Keratinocyte (primary cell): ENCODE measurements at places on chromosomes 13 and 19. TPM values are rescaled to one million over a fixed set of nuclear protein-coding genes. Genes with fewer than 3 reads are reported as not detected.

CD37 gene
- polyA plus RNA-seq: not detected in 3 replicates

GRCh38 chr13:30915691-30916541 lies 9.8 kb downstream of the MEDAG start:
- DNase-seq: no peak

MEX3D gene
- polyA plus RNA-seq: 3.9 to 6.3 TPM (median 5.9 TPM) in 3 replicates

DNA sequence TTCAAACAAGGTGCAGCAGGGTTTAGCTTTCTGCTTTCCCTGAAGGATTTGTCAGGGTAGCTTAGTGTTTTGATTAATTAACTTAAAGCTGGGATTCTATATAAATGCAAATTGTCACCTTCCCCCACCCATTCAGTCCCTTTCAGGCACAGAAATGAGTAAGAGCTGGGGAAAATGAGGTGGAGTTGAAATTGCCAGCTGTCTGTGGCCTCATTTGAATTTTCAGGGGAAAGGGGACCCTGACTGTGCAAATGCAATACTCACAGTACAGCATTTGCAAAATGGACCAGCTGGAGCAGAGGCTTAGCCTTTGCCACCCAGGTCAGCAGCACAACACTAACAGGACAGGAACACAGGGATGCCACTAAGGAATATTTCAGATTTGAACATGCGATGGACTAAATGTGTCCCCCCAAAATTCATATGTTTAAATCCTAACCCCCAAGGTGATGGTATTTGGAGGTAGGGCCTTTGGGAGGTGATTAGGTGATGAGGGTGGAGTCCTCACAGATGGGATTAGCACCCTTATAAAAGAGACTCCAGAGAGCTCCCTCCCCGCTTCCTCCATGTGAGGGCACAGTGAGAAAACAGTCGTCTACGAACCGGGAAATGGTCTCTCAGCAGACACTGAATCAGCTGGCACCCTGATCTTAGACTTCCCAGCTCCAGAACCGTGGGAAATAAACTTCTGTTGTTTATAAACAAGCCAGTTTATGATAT lies 59.5 kb upstream of the CYSLTR2 start:
- no peak for DNase-seq

DNA sequence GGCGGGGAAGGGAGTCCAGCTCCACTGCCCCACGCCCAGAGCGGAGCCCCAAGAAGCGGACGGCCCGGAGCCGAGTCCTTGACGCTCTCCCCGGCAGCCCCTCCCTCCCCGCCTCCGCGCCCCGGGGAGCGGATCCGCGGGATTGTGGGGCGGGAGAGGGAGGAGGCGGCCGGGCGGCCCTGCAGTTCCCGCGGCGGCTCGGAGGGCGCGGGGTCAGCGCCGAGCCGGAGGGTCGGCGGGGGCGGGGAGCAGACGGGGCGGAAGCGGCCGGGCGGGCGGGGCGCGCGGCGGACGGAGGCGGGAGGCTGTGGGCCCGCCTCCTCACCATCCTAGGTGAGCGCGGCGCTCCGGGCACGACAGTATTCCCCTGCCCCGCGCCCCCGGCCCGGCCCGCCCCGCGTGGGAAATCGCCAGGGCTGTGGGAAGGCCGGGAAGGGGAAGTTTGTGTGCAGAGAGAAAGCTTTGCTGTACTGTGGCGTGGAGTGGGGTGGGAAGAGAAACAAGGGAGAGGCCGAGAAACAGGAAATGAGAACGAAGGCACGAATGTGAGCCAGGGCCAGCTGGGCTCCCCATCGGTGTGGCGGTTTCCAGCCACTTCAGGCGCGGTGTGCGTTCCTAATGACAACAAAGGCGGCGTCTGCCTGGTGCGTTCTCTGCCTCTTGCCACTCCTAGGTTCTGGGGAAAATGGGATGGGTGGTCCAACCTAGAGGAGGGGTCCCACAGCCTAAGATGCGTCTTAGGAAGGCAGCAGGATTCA lies 1.3 kb upstream of the KLF12 start:
- no peak for DNase-seq

NLRP11 gene
- polyA plus RNA-seq: 0.01 TPM in 1 of 3 replicates, not detected in the others

DNA sequence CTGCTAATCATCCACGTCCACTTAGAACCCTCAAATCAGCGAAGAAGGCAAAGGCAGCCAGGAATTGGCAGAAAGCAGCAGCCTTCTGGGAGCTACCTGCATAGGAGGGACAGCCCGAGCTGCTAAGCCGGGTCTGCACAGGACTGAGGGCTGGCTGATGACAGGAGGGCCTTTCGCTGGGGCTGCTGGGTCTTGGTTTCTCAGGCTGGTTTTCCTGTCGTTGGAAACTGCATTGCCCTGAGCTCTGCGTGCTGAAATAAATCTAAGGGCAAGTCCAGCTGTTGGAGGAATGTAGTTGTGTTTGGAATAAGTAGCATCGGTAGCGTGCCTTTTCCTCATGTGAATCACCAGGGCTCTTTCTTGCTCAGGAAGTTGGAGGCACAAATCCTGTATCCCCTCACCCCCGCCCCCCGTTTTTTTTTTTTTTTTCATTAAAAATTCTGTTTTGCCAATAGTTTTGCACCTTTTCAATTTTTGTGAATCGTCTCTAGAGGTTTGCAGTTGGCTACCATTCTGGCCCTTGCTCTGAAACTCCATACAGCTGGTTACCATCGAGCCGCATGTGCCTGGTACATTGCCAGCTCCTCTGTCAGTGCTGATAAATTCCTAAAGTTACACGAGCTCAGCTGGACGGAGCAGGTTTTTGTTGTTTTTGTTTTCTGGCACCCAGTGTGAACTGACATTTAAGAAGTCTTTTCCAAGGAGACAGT lies 193.9 kb upstream of the RNF113B start:
- DNase-seq: no peak

GRCh38 chr13:40376296-40376849 lies 290.1 kb downstream of the FOXO1 start:
- DNase-seq: no peak

PARP4 gene
- polyA plus RNA-seq: 28.3 to 58.4 TPM (median 44.0 TPM) in 3 replicates

DNA sequence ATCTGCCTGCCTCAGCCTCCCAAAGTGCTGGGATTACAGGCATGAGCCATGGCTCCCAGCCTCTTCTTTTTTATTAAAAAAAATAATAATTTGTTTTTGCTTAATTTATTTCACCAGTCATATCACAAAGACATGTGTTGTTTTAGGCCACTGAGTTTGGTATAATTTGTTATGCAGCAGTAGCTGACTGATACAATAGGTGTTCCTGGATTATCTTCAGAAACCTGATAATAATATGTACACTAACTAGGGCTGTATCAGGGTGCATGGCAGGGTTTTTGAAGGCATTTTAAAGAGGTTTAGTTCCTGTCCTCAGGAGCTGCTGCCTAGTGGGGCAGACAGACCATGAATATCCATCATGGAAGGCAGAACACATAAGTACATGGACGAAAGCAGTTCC lies 9.5 kb upstream of the CSNK1G2 start:
- no peak for DNase-seq

SPPL2B gene
- 9.3 to 20.9 TPM (median 13.5 TPM) in 3 replicates for polyA plus RNA-seq

SIGLEC14 gene
- polyA plus RNA-seq: not detected in 3 replicates

- no peak for DNase-seq
These were observed 82.9 kb downstream of the SLITRK5 start for GRCh38 chr13:87754097-87754496.

EDDM13 gene
- polyA plus RNA-seq: 3.0 to 7.4 TPM (median 6.1 TPM) in 3 replicates

CYP4F3 gene
- polyA plus RNA-seq: 0.32 to 1.1 TPM (median 0.76 TPM) in 3 replicates

DNA sequence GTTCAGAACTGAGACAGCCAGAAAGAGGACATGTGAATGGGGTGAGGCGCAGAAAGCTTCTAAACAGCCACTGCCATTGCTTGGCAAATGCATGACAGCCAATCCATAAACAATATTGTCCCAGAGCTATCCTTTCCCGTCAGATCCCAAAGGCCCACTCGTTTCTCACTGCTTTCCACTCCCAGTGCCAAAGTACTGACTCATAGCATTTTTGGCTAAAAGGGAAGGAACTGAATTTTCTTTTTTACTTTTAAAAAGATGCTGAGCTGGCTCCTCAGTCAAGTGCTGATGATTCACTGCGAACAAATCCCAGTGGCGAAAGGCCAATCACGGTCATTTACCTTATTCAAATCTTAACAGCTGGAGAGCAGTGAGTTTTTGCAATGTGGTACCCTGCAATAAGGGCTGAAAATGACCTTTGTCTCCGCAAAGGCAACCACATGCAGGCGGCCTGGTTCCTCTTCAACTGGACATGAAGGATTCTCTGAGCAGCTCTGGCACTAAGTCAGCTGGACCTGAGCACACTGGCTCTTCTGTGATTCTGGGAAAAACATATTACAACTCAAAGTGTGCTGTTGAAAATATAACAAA lies 151.7 kb downstream of the DCLK1 start:
- DNase-seq: no peak

DNA sequence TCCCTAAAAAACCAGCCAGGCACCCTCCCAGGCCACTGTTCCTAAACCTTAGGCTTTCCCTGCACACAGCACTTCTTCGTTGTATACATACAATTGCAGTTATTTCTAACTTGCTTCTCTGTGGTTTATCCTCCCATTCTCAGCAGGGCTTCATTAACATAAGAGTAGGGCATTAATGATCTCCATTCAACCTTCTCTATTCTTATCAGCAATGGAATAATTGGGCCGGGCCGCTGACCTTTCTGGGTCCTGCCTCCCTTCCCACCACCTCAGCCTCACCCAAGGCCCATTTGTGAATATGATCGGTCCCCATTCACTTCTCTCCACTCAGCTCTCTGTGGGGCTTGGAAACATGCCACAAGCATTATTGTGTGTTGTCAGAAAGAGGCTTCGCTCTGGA lies 184.2 kb downstream of the SUCLA2 start:
- no peak for DNase-seq

- DNase-seq: no peak
These were observed 20.8 kb upstream of the ZNF429 start for GRCh38 chr19:21484631-21485030.

DNA sequence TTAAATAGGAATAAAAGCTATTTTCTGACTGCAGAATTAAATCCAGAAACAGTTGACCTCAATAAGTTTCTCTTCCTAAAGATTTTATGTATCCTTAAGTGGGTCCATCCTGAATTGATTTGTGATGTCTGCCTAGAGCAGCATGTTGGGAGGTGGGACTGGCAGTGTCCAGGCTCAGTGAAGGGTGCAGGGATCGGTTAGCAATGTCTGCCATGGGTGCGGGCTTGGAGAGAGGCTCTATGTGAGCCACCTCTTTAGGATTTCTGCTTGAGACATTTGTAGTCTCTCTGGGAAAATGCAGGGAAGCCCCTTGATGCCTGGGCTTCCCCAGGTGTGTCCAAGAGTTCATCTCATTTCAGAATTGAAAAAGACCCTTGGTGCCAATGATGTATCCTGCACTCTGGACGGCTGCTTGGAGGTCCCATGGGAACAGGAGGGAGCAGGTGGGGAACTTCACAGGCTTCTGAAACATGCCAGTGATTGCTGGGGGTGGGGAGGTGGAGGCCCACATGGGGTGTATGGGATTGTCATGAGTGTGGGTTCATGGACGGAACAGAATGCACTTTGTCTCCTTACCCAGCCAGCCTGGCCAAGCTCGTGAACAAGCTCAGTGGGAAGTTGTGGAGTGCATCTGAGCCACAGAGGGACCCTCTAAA lies 6.2 kb upstream of the COLGALT1 start:
- DNase-seq: no peak

GRCh38 chr19:16041299-16041990 lies 34.9 kb upstream of the TPM4 start:
- DNase-seq: no peak

DNA sequence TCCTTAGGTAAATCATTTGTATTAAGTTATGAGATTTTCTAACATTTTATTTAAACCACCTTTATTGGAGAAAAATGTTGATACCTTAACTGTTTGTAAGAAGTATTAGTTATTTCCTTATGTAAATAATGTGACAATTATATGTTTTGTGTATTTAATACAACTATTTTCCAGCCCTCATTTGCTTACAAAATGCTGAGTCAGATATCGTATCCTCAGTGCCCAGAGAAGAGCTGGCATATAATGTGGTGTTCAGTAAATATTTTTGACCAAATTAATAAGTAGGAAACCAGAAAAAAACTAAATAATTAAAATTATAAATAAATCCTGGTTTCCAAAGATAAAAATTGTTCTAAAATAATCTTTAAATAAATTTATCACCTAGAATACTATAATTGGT lies 140.2 kb upstream of the PCDH17 start:
- no peak for DNase-seq

DNA sequence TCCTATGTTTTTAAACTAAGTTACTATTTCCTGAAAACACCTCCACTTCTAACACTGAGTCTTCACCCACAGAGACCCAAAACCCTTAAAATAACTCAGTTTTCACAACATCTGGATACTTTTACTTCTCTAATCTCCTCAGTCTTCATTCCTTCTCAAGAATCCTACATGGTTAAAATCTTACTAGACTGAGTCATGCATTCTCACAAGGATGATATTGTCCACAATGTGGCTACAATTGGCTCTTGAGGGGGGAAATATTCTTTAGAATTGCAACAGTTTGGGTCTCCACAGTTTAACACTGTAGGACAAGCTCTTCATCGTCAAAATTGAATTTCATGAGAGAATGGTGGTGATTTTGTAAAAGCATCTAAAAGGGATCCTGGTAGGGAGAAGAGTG lies 397.1 kb downstream of the SLITRK5 start:
- DNase-seq: no peak

DNA sequence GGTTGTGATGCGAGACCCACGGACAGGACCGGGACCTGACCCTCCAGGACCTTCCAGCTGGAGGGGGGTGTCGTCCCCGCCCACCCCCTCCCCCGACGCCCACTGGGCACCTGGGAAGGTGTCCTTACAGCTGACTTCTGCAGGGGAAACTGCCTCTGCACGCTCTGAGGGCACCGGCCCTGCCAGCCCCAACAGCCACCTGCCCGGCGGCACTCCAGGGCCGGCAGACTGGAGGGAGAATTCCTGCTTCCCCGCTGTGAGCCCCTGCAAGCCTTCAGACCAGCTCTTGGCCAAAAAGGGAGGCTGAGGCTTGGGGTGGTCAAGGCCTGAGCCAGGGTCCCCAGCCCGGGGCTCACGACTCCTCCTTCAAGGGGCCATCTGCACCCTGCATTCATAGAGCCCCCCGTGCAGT lies 1.2 kb downstream of the CNN2 start:
- DNase-seq: no peak

DNA sequence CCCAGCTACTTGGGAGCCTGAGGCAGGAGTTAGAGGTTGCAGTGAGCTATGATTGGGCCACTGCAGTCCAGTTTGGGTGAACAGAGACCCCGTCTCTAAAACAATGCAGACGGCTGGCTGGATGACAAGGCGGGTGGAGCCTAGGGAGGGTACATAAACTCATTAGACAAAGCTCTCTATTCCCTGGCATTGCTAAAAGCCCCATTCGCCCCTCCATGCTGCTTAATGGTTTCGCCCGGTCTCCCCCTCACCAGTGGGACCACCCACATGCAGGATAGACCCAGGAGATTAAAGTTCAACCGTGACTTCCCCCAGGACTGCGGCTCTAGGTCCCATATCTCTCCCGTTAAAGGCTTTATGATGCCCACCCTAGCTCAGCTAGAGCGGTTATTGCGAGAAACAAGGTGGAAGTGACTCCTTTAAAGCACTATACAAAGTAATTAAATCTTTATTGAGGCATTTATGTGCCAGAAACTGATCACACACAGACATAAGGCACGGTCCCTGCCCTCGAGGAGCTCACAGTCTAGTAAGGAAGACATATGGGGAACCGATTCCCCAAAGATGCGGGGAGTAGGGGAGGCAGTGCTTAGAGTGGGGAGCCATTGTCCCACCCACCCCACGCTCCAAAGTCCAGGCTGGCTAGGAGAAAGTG lies 4.9 kb downstream of the LYPD3 start:
- no peak for DNase-seq

DLL3 gene
- 0.80 to 1.1 TPM (median 0.89 TPM) in 3 replicates for polyA plus RNA-seq
